ENCODE measurements at places on chromosomes 4 and X.

DNA sequence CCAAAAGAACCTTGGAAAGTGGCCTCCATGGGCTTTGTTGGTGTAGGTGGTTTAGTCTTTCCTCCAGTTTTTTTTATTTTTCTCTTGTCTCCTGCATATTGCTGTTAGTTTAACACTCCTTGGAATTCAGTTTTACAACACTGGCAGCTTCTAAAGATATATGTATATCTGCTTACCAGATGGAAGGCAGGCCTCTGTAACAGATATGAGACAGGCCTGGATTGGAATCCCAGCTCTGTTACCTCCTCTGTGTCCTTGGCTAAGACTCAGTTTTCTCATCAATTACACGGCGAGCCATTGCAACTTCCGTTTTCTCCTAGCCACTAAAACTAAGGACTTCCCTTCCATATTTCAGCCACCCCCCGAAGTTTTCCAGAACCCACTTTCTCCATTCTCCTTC lies 133.4 kb upstream of the SMAD1 start:
- no peak for DNase-seq

DNA sequence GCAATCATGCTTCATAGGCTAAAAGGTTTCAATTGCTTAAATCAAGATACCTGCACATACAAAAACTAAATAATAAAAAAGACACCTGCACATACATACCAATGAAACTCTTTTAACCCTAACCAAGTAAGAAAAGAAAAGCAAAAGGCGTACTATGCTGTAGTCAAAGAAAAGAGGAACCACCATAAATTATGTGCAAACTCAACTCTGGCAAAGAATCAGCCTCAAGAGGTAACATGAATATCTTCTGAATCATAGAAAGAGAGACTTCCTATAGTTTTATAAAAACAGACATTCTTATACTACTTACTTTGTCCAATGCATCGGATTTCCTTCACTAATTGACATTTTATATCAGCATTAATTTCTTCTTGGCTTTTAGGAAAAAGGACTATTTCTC lies 29.3 kb downstream of the MMGT1 start:
- DNase-seq, result no peak

- DNase-seq, result no peak
Observed at GRCh38 chrX:15497865-15498264, 2.7 kb upstream of the BMX start.

DNA sequence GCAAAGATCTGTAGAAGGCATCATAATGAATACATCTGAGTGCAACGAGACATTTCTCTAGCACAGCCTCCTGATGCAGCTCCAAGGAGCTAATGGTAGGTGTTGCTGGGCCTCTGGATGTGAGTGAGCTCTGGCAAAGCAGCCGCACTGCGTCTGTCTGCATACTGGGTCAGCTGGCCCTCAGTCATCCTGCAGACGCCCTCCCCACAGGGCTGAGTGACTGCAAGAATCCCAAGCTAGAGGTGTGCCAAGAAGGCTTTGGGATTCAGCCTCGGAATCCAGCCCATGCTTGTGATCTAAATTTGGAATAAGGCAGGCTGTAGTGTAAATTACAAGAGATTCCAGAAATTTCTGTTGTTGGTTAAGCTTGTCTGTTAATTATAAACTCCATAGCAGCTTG lies 18.5 kb downstream of the HERC3 start:
- no peak for DNase-seq

- DNase-seq, result no peak
Observed at GRCh38 chr4:78939667-78940008, 400 bp upstream of the PAQR3 start.

- DNase-seq, result no peak
Observed at GRCh38 chr4:159077702-159078495, 25.0 kb upstream of the RAPGEF2 start.

GRCh38 chrX:3232262-3232923 lies 114.1 kb downstream of the MXRA5 start:
- DNase-seq, result no peak

DNA sequence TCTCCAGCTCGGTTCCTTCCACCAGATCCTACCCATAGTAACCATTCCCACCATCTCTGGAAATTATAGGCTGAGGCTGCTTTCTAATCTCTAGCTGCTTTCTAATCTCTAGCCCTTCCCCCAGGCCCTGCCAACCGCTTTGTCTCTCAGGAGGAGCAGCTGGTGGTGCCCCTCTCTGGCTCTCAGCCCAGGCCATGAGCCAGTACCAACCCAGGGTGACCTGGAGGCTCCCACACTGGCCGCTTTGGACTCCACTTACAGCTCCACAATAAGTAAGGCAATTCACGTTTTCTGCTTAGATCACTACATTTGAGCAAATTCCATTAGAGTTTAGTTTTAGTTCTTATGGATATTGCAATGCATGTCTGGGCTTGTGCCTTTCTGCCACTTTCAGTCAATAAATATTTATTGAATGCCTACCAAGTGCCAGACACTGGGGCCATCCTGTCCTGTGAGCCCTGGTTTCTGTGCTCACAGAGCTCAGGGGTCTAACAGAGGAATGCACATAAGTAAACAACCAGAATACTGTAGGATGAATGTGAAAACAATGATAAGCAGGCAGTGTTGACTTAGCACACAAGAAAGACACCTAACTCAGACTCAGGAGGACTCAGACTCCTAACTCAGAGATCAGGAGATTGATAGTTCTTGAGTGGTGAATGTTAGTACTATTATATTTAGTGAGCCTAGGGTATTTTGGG lies 38.9 kb downstream of the SMC1A start:
- no peak for DNase-seq

DNA sequence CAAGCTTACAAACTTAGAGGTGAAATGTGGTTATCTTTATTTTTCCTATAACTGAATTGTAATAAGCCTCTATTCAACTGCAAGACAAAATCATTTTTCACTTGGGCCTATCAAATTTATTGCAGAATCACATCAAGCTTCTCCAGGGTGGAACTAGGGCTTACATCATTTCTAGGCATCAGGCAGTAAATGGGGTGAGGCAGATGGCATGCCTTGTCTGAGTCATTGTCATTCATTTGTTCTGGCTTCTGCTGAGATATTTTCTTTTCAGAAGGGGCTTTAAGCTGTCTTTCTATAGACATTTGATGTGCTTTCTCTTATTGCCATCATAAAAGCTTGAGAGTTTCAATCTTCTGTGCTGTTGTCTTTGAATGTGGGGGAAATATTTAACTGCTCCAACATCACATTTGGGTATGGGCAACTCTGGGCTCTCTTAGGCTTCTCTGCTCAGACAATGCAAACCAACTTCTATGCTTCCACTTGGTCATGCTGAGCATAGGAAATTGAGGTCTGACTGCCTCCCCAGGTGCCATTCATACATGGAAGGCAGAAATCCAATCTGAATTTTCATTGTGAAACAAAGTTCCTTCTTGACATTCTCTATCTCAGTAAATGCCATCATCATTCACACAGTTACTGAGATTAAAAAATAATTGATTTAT lies 225.8 kb upstream of the GIMD1 start:
- DNase-seq, result no peak

- DNase-seq, result no peak
Observed at GRCh38 chr4:183540410-183541009, 35.7 kb downstream of the ING2 start.

DNA sequence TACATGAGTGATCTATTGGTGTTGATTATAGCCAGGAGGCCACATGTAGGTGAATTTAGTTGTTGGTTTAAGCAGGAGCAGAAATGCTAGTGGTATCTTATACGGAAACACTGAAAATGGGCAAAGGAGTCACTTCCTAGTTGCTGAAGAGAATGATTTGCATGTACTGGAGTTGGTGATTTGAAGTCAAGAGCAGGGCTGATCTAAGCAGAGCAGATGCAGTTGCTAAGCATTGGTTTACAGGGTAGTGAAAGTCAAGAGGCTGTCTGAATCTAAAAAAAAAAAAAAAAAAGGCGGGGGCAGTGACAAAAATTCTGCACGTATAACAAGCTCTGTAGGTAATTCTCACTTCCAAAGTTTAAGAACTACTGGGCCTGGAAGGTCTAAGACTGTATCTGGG lies 90.4 kb upstream of the HPRT1 start:
- DNase-seq, result no peak

GRCh38 chr4:130632731-130633604 lies 1537.0 kb downstream of the C4orf33 start:
- no peak for DNase-seq

DNA sequence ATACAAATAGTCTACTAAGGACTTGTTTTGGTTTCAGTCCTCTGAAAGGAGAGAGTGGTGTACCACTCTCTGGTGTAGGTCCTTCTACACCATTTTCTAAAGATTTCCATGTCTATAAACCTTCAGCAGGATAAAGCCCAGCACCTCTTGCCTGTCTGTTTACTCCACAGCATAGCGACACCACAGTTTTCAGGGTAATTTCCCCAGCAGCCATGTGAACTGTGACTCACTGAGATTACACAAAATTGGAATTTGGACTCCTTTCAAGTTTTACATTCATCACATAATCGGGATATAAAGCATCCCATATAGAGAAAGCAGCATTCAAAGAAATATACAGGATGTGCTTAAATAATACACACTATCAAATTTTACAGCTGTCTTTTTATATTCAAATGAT lies 229.6 kb downstream of the PRDM5 start:
- DNase-seq, result no peak

GRCh38 chr4:102761296-102761701 lies 531 bp upstream of the MANBA start:
- no peak for DNase-seq

- no peak for DNase-seq
Observed at GRCh38 chr4:3285558-3286334, 7.1 kb upstream of the RGS12 start.

- no peak for DNase-seq
Observed at GRCh38 chr4:52407545-52407944, 251.6 kb downstream of the USP46 start.

DNA sequence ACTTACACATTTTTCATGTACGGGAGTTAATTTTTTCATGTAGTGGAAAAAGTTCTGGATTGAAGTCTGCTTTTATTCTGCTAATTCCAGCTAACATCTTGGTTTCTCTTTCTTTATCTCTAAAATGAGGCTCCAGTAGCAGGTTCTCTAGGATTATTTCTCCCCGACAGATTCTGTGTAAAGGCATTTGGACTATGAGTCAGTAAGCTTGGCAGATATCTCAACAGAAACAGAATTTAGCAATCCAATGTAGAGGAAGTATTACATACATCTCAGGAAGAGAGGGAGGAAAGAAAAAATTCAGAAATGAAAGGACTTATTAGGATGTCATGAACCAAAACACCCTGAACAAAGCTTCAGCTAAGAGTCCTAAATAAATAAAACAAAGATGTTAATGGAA lies 1682.3 kb upstream of the TENM3 start:
- DNase-seq, result no peak

DNA sequence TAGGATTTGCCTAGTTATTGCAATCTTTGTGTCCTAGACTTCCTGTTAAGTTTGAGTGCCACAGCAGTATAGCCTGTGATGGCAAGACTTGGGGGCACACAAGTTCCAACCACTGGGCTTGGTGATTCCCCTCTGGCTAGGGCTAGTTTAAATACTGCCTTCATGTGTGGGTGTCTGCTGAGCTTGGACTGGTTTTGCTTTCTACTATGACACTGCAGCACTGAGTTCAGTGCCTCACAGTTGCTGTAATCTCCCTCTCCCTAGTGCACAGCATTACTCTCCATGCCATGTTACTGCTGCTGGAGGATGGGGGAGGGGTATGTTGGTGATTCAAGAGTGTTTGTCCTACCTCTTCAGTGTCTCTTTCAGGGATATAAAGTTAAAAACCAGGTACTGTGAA lies 379.6 kb downstream of the IL15 start:
- no peak for DNase-seq

DNA sequence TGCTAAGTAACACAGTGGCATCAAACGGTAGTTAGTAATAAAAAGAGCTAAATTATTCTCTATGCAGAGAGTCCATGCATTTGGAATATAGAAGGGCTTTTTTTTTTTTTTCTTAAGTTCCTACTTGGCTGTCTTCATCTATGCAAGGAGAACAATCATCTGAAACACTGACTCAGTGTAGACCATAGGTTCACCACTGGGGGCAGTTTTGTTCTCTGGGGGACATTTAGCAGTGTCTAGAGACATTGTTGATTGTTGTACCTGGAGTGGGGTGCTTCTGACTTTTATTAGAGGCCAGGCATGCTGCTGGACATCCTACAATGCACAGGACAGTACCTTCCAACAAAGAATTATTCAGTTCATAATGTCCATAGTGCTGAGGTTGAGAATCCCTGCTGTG lies 41.2 kb downstream of the TMA16 start:
- DNase-seq, result no peak

- DNase-seq, result no peak
Observed at GRCh38 chrX:41779030-41779564, 55.1 kb downstream of the GPR82 start.

GRCh38 chr4:87704001-87704400 lies 53.9 kb downstream of the DMP1 start:
- no peak for DNase-seq

All from cortex of kidney (tissue), 1 donor.